Activated CD4-positive, CD25-positive, alpha-beta regulatory T cell (primary cell): ENCODE measurements at places on chromosomes 7 and 10.

GRCh38 chr10:28810057-28810870, 132.9 kb downstream of the BAMBI start:
- DNase-seq, result no peak

DNA sequence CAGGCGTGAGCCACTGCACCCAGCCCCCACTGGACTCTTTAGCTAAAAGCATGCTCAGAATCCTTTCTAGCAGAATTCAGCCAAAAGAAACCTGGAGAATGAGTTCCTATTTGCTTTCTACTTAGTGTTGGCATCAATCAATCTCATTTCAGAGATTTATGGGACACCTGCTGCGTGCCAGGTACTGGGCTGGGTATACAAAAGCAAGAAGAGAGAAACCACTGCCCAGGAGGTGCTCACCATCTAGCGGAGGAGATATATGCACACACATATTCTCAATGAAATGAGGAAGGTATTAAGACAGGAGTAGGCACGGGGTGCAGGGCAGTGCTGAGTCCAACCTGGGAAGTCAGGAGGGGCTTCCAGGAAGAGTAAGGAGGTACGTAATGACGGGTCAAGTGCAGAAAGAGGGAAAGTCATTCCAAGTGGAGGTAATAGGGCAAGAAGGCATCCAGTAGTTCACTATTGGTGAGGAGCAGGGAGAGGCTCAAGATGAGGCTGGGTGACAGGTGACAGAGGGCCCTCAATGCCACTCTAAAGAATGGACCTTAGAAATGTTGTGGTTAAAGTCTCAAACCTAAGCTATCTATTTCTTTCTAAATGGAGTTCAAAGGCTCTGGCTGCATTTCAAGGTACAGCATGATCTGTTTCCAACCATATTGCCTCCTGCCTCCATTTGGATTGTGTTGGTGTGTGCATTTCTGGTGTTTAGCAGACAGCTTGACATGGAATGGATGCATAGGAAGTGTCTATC, 22.1 kb downstream of the ABLIM1 start:
- DNase-seq, result no peak

GRCh38 chr10:92757711-92758104, 68.0 kb downstream of the HHEX start:
- DNase-seq, result no peak

DNA sequence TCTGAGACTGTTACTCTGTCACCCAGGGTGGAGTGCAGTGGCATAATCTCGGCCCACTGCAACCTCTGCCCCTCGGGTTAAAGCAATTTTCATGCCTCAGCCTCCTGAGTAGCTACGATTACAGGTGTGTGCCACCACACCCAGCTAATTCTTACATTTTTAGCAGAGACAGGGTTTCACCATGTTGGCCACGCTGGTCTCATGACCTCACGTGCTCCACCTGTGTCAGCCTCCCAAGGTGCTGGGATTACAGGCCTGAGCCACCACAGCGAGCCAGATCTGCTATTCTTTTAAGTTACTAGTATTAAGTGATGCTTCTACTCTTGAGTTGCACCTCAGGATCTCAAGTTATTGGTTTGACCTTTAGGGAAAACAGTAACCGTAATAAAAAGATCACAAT, 23.0 kb upstream of the KMT2E start:
- DNase-seq, result no peak

GRCh38 chr7:76337147-76337546, 21.6 kb downstream of the YWHAG start:
- DNase-seq, result no peak

DNA sequence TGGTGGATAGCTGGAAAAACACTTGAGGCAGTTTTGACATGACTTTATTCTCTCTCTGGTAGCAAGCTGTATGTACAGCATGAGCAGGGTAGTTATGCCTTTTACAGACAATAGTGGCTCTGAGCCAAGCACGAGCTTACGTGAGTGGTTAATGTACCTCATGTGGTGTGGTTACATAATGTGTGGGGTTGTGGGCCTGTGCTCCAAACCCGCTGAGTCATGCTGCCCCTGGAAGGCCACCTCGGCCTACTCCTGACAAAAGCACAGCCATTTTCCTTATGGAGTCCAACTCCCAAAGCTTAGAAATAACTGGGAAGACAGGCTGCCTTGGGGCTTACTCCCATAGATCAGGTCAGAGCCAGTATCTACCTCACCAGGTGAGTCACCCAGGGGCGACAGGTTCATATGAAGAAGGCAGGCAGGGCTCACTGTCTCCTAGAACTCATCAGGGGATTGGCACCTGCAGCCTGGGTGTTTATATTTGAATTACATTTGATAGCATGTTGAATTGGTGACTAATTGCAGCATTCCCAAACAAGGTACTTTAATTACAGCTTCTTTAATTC, 404.5 kb downstream of the ADRA2A start:
- DNase-seq, result no peak

- DNase-seq, result no peak
Measured at GRCh38 chr7:103119791-103120291, 29.1 kb downstream of the NAPEPLD start.

GRCh38 chr10:15515202-15515601, 144.1 kb upstream of the FAM171A1 start:
- no peak for DNase-seq
